Hematopoietic multipotent progenitor cell treated with erythropoietin and hydrocortisone succinate and interleukin-3 and kit ligand, for 6 days (in vitro differentiated cells): ENCODE measurements at places on chromosomes 4 and X.

DNA sequence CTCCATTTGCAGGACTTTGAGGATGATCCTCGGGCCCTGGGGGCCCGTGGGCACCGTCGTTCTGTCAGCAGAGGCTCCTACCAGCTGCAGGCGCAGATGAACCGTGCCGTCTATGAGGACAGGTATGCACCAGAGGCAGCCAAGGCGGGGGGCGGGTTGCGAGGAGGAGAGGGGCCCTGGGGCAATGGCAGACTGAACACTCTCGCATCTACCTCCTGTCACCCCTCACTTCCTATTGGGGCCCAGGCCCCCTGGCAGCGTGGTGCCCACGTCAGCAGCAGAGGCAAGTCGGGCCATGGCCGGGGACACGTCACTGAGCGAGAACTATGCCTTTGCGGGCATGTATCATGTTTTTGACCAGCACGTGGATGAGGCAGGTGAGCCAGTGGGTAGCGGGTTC is 2.0 kb downstream of the WDR13 start:
- DNase-seq, result no peak

GRCh38 chrX:132592880-132593279 is 104.0 kb upstream of the MBNL3 start:
- DNase-seq, result peak; percentile 51

GRCh38 chr4:181859439-181859838 is 383.8 kb upstream of the TENM3 start:
- no peak for DNase-seq

DNA sequence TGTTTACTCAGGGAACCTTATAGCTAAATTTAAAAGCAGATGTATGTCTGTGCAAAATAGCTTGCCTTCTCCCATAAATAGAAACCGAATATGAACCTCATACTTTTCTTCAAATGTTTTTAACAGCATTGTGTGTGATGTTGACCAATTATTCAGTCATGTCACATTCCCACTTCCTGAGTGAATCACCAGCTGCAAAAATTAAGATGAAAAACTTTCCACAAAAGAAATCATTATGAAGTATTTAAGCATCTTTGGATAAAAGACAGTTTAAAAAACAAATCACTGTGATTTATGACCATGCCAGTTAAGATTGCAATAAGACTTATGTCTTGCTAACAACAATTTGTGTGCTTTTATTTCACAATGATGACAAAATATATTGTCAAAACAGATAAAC is 220.1 kb downstream of the PDGFC start:
- no peak for DNase-seq

- no peak for DNase-seq
Observed at GRCh38 chrX:101377547-101377946, 8.4 kb downstream of the BTK start.

- DNase-seq, result no peak
Observed at GRCh38 chrX:119647552-119648420, 41.6 kb upstream of the NKRF start.

GRCh38 chrX:70826715-70827114 is 81.8 kb downstream of the TEX11 start:
- DNase-seq, result no peak

DNA sequence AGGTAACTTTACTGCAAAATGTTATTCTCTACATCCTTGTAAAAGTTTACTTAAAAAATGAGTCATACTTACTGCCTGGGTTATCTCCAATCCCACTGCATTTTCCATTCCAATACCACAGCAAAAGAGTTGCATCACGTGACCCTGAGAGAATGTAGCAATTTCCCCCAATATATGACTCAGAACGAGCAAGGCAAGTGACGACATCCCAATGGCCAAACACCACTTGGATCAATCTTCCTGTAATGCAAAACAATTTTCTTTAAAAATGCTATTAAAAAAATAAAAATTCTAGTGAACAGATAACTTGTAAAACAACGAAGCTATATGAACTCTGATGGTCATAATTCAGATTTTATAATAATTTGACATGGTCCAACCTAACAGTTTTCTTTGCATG is 224.3 kb downstream of the DCLK2 start:
- DNase-seq, result peak; percentile 35

DNA sequence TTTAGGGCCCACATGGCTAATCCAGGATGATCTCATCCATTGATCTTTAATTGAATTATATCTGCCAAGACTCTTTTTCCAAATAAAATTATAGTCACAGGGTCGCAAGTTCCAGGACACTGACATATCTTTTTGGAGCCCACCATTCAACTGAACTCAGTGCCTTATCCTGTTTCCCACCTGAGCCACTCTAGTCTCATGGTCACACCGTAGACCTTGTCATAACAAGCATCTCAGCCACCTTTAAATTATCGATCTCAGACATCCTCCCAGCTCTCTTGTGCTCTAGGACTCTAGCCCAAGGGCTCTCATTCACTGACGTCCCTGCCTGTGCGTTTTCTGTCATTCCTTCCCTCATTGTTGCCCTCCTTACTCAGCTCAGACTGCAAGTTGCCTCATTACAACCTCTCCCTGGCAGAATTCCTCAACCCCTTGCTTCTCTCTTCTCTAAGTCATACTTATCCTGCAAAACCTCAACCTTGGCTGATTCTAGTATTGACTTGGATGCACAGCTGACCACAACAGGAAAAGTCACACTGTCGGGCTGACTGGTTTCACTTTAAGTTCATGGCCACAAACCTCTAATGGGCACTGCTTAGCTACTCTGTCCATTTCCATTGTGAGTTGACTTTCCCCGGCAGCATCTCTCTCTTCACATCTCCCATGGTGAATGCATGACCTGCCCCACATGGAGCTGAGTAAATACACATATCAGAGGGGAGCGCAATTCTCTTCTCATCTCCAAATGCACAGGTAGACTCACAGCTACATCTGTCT is 91.0 kb upstream of the TRIM2 start:
- DNase-seq, result no peak

DNA sequence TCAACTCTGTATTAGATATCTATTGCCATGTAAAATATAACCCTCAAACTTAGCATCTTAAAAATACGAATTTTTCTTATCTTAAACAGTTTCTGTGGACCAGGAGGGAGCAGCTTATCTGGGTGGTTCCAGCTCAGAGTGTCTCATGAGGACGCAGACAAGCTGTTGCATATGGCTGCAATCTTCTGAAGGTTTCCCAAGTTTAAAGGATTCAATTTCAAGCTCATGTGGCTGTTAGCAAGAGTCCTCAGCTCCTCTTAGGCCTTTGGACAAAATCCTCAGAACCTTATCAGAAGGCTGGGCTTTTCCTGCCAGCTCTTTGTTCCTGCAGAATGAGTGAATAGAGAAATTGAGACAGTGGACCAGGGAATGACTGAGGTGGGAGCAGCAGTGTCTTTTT is 2.8 kb upstream of the CTSO start:
- DNase-seq, result peak; percentile 33

DNA sequence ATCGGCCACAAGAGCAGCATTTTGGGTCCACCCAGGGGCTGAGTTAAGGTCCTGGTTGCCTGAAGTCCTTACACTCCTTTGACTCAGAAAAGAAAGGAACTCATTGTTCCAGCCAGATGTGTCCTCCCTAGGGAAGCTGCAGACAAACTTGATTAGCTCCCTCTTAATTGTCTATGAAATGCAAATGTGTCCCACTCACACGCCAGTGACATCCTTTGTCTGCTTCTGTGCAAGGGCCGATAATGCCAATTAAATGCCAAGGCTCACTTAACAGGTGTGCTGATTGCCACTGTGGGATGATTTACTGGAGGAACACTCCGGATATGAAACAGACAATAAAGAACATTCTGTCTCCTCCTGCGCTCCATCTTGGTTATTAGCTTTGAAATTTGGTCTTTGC is 332.9 kb upstream of the CPEB2 start:
- DNase-seq, result no peak

DNA sequence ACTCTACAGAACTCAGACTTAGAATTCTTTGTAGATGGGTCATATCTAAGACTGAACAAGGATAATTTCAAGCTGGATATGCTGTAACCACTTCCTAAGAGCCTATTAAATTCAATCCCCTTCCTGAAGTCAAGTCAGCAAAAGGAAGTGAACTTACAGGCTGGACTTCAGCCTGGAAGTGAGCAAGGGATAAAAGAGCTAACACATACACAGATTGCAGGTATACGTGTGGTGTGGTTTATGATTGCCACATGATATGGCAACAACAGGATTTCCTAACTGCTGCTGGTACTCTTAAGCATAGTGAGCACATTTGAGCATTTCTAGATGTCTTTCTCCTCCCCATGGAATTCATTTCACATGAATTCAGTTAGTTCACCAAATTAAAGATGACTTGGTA is 38.2 kb upstream of the UXT start:
- DNase-seq, result no peak

DNA sequence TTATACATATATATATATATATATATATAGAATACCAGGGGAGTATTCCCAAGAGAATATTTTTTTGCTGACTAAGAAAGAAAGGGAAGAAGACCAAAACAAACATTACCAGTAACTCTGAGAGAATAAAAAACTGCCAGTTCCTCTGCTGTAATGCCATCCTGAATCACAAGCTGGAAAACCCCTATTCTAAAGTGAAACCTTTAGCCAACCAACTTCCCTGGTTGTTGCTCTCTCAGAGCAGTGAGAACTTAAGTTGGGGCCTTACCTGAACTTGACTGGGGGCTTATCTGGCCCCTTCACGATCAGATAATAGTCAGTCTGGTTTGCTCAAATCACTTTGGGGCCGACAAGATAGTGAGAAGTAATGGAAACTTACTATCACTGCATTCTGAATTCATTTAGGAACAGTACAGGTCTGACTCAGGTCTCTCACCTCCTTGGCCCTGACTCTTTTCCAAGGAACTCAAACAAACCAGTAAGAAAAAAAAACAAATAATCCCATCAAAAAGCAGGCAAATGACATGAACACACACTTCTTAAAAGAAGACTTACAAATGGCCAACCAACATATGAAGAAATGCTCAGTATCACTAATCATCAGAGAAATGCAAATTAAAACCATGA is 62.5 kb downstream of the CD40LG start:
- no peak for DNase-seq

DNA sequence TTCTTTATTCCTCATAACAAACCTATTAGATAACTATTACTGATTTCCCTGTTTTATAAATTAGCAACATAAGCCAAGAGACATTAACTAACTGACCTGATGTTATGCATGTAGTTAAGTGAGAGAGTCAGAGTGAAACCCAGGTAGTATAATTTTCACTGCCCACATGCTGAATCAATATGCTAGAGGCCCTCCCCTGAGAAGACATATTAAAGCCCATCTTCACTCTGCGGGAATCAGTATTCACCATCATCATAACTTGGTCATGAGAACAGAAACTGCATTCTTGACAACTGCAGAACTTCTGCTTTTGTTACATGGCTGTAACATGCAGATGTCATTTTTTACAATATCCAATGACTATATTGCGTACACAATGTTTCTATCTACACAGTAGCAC is 1324.3 kb downstream of the ARAP2 start:
- no peak for DNase-seq

GRCh38 chr4:168811786-168812651 is 198.0 kb downstream of the CBR4 start:
- peak; percentile 70 for DNase-seq

GRCh38 chrX:68556036-68556435 is 57.2 kb downstream of the YIPF6 start:
- DNase-seq, result no peak

DNA sequence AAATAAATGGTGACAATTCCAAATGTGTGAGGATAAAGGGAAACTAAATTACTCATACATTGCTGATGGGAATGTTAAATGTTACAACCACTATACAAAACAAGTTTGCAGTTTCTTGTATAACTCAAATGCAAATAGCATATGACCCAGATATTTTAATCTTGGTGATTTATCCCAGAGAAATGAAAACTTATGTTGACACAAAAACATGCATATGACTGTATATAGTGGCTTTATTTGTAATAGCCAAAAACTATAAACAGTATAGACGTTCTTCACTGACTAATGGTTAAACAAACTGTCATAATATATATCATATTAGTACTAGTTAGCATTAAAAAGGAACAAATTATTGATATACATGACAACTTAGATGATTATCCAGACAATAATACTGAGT is 619.2 kb downstream of the PDHA2 start:
- no peak for DNase-seq

GRCh38 chrX:112377481-112377880 is 294.9 kb upstream of the TRPC5 start:
- no peak for DNase-seq

DNA sequence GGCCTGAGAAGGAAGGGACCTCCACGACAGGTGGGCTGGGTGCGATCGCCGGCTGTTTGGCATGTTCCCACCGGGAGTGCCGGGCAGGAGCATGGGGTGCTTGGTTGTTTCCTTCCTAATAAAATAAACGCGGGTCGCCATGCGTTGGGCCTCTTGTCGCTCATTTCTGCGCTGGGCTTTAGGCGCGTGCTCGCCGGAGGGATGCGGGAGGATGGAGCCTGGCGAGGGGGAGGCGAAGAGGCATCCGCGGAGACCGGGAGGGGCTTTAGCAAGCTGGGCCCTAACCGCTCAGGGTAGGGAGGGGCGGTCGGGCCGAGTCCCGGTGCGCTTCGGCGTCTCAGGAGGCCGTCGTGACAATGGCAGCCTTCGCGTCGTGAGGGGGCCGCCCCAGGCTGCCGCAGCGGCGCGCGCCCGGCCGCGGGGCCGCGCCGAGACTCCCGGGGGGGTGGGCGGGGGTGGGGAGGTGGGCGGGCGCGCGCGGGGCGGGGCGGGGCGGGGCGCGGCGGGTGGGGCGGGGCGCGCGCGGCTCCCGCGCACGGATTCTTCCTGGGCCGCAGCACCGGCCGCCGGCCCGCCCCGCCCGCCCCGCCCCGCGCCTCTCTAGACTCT is 476 bp upstream of the GDI1 start:
- peak; percentile 42 for DNase-seq

GRCh38 chr4:6777636-6778281 is 4.8 kb upstream of the KIAA0232 start:
- DNase-seq, result peak; percentile 51

GRCh38 chrX:68532831-68533533 is 34.1 kb downstream of the YIPF6 start:
- DNase-seq, result no peak

- DNase-seq, result no peak
Observed at GRCh38 chrX:5458300-5458842, 770.3 kb downstream of the NLGN4X start.

- DNase-seq, result peak; percentile 79
Observed at GRCh38 chr4:56731857-56732256, 50.8 kb upstream of the HOPX start.

- peak; percentile 33 for DNase-seq
Observed at GRCh38 chrX:108091878-108092291, 307 bp downstream of the ATG4A start.

- peak; percentile 50 for DNase-seq
Observed at GRCh38 chrX:80578517-80579105, 158.4 kb downstream of the TENT5D start.

- DNase-seq, result no peak
Observed at GRCh38 chrX:150872773-150873336, 25.6 kb downstream of the CD99L2 start.

GRCh38 chrX:41377624-41378023 is 43.7 kb downstream of the DDX3X start:
- no peak for DNase-seq

- peak; percentile 42 for DNase-seq
Observed at GRCh38 chr4:89298788-89299152, 8.8 kb downstream of the GPRIN3 start.
